ENCODE measurements at places on chromosomes 3 and 15.

DNA sequence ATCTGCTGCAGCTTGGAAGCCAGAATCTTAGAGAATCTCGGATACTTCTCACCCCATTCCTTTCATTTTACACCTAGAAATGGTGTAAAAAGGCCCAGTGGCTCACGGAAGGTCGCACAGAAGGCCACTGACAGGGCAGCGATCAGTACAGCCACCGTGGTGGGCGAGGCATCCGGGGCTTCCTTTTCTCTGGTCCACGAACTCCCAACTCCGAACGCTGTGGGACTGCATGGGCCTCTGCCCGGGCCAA, 36.3 kb upstream of the POLG start:
- DNase-seq, result no peak

GRCh38 chr3:97934980-97935695, 37.1 kb downstream of the RIOX2 start:
- DNase-seq, result no peak

DNA sequence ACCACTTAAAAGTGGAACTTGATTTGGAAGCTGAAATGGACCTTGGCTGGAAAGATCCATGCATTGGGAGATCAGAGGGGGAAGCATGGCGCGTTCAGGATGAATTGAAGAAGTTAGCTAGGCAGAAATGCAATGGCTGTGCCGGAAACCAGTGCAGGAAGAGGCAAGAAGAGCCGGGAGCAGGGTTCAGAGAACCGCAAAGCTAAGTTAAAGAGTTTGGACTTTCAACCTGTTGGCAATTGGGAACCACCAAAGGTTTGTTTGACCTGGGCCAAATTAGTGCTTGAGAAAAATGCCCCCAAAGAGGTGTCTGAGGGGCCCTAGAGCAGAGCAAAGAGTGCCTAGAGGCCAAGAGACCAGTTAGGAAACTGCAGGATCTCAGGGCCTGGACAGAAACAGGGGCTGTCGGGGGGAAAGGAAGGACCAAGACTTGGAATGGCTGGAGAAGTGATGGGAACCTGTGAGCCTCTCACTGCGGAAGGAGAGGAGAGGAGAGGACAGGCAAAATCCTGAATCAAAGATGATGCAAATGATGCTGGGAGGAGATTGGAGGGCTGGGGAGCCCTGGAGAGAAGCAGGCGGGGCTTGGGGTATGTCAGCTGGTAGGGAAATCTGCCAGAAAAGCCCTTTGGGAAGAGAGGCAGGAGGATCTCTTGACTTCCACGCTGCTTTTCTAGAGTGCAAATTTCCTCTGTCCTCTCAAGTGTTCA, 49.3 kb downstream of the FAM174B start:
- DNase-seq, result no peak

DNA sequence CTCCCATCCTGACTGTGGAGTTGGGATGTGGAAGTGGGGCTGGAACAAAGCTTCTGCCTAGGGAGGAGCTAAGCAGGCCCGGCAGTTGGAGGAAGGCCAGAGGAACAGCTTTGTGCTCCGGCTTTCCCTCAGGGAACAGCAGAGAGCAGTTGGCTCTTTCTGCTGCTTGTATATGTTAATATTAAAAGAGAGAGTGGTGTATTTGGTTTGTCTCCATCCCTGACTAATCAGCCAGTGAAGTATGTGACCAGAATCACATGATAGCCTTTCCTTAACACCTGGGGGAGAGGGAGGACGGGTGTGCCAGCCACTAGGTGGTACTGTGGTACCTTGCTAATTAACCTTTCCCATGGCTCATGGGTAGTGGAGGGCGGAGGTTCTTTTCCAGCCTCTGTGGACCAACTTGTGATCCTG, 10.0 kb downstream of the EIF2B5 start:
- peak; percentile 44 for DNase-seq

GRCh38 chr15:80706161-80706560, 11.1 kb downstream of the ABHD17C start:
- no peak for DNase-seq

GRCh38 chr3:37499061-37499785, 324.8 kb upstream of the LRRFIP2 start:
- DNase-seq, result no peak

DNA sequence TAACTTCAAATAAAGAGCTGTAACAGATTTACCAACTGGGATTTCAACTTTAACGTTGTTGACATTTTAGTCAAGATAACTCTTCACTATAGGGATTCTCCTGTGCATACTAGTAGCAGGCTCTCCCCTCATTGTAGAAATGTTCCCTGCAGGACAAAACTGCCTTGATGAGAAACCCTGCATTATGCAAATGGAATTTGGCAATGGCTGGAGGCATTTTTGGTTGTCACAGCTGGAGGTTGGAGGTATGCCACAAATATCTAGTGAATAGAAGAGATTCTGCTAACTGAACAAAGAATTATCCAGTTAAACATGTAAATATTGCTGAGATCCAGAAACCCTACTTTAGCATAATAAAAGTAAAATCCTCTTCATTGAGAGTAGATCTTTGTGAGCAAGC, 928.8 kb upstream of the ALCAM start:
- peak; percentile 92 for DNase-seq

DNA sequence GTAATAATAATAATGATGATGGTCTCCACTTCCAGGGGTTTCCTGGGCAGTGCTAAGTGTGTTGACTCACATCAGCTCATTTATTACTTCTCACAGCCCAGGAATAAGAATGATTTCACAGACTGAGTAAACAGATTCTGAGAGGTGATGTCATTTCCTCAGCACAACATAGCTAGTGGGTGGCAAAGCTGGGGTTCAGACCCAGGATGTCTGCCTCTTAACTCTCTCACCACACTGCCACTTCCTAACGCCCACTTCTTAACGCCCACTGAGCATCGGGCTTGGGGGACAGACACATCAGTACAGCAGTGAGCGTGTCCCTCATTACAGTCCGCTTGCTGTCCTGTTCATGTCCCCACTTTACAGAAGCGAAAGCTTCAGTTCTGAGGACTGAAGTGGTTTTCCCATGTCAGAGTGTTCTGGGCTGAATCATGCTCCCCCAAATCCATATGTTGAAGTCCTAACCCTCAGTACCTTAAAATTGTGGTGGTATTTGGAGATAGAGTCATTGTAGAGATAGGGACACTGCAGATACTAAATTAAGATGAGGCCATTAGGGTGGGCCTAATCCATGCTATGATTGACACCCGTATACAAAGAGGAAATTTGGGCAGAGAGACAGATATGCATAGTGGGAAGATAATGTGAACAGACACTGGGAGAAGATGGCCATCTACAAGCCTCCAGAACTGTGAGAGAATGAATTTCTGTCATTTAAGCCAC, 68.0 kb downstream of the ATP2B2 start:
- peak; percentile 50 for DNase-seq

DNA sequence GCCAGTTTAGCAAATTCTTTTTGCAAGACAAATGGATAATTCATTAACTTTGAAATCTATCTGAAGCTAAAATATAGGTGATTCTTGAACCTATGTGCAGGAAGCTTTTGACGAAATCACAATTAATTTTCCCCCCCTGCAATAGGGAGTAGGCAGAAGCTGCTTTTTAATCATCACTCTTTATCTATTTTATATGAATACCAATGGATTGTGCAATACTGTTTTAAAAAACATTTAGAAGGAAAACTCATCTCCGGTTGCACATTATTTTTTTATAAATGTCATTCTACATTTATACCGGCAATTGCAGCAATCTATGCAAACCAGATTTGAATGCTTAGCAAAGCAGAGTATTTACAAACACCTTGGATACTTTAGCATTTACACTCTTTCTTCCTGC, 121.1 kb upstream of the TMCO5A start:
- no peak for DNase-seq

DNA sequence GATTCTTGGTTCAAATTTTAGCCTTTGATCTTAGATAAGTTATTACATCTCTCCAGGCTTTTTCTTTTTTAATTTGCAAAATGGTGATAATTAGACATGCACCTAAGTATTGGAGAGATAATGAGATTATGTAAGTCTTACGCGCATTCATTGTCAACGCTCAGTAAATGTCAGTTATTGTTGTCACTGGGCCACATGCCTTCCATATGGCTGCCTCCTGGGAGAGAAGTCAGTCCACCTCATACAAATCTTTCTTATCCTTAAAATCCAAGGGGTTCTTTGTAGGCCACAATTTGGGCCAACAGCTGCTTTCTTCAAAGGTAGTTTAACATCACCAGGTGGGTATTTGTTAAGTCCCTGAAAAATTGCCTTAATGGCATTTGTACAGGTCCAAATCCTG, 25.5 kb upstream of the PTPRG start:
- DNase-seq, result no peak

- DNase-seq, result peak; percentile 8
Measured at GRCh38 chr15:95410757-95411156, 919.7 kb upstream of the NR2F2 start.

GRCh38 chr3:53749448-53749847, 96.8 kb downstream of the CHDH start:
- DNase-seq, result no peak

DNA sequence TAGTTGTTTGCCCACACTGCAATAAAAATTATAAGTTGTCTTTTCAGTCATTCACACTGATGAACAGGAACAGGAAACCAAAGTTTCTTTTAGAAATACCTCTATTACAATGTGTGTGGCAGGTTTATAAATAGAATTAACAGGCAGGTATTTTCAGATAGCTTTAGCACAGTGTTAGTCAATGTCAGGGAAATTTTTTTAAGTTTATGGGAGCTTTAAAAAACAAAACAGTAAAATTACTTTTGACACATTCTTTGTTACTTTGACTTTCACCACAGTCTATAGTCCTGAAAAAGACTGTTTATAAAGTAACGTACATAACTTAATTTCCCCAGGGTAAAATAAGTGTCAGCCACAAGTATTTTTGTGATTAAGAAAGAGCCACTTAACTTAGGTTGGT, 38.1 kb downstream of the SERPINI1 start:
- DNase-seq, result no peak

DNA sequence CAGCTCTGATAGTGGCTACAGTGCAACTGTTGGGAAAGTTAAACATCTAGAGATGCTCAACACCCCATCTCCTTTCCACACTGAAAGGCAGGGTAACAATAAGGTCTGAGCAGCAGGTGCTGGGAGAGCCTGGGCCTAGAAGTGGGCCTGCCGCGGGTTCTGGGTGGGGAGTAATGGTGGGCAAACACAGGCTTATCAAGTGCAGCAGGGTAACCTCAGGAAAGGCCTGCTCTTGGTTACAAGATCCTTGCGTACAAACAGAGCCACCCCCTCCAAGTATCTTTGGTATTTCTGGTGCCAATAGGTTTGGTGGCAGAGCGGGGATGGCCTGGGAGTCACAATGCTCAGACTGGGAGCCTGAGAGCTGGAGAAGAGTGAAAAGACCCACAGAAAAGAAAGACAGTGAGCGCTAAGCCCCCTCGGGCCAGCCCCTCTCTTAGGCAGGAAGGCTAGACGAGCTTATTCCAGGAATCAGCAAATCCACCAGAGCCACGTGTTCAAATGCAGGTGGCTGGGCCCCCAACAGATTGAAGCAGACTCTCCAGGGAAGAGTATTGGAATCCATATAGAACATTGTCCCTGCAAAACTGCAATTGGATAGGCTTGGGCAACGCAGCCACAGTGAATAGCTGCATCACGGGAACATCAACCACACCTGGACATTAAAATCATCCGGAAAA, 2.7 kb downstream of the IQSEC1 start:
- no peak for DNase-seq

DNA sequence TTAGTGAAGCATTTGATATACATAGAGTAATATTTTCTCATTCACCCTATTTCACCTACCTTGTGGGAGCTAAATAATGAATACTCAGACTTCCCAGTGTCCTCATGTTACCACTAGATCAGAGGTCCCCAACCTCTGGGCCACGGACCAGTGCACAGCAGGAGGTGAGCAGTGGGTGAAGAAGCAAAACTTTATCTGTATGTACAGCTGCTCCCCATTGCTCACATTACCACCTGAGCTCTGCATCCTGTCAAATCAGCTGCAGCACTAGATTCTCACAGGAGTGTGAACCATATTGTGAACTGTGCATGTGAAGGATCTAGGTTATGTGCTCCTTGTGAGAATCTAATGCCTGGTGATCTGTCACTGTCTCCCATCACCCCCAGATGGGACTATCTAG, 79.4 kb downstream of the RETNLB start:
- no peak for DNase-seq

GRCh38 chr15:59892985-59893384, 111.1 kb upstream of the FOXB1 start:
- peak; percentile 14 for DNase-seq
